Activated CD8-positive, alpha-beta T cell treated with anti-CD3 and anti-CD28 coated beads for 36 hours (primary cell): ENCODE measurements at places on chromosomes 5 and 9. TPM values are rescaled to one million over a fixed set of nuclear protein-coding genes. Genes with fewer than 3 reads are reported as not detected.

The SLC28A3 gene
- total RNA-seq, result 0.31 TPM

- no peak overlapping the region for H3K27ac ChIP-seq
- no peaks in the 10 kb centered on the region for H3K36me3 ChIP-seq
- no peak overlapping the region for H3K4me3 ChIP-seq
- no peaks in the 10 kb centered on the region for H3K4me1 ChIP-seq
- peaks cover 5% of the 10 kb centered on the region for H3K27me3 ChIP-seq
Observed at GRCh38 chr5:59423021-59423420, 470.5 kb downstream of the PDE4D start.

- no peak overlapping the region for H3K27ac ChIP-seq
- no peak for DNase-seq
- no peaks in the 10 kb centered on the region for H3K27me3 ChIP-seq
- no peaks in the 10 kb centered on the region for H3K36me3 ChIP-seq
- no peaks in the 10 kb centered on the region for H3K4me1 ChIP-seq
- H3K4me3 ChIP-seq, result no peak overlapping the region
Observed at GRCh38 chr9:120951960-120952618, 25.5 kb upstream of the TRAF1 start.

GRCh38 chr5:124859027-124859426 lies 112.6 kb upstream of the ZNF608 start:
- no peaks in the 10 kb centered on the region for H3K4me1 ChIP-seq
- no peak overlapping the region for H3K27ac ChIP-seq
- DNase-seq, result no peak
- no peaks in the 10 kb centered on the region for H3K36me3 ChIP-seq

DNA sequence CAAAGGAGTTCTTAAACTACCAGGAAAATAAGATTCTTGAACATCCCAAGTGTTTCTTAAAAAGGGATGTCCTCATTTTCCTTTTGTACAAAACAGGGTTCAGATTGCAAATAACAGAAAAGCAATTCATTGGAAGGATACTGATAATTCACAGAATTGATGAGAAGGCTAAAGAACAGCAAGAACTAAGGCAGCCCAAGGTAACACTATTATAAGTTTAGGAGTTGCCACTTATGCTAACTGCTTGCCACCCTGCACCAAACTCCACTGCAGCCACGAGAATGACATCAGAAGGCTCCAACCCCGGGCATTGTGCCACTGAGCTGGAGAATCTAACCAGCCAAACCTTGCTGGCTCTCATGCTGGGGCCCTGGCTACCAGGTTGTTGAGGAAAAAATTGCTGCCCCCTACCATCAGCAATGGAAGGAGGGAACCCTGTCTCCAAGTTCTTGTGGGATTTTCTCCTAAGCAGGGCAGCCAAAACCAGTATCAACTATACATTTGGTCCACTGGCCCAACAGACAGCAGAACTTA lies 123.4 kb downstream of the ARL15 start:
- H3K27me3 ChIP-seq, result no peaks in the 10 kb centered on the region
- DNase-seq, result no peak
- no peak overlapping the region for H3K4me3 ChIP-seq
- H3K27ac ChIP-seq, result no peak overlapping the region

- no peak overlapping the region for H3K27ac ChIP-seq
- H3K27me3 ChIP-seq, result no peaks in the 10 kb centered on the region
- DNase-seq, result no peak
- H3K4me1 ChIP-seq, result no peaks in the 10 kb centered on the region
- no peaks in the 10 kb centered on the region for H3K36me3 ChIP-seq
- no peak overlapping the region for H3K4me3 ChIP-seq
Observed at GRCh38 chr5:33223563-33224284, 217.0 kb upstream of the TARS1 start.

The POLR3G gene
- 24.0 TPM for total RNA-seq

GRCh38 chr9:93591301-93592007 lies 15.1 kb downstream of the PHF2 start:
- peaks cover 46% of the 10 kb centered on the region for H3K4me1 ChIP-seq
- H3K4me3 ChIP-seq, result no peak overlapping the region
- H3K27me3 ChIP-seq, result no peaks in the 10 kb centered on the region
- DNase-seq, result no peak
